Activated naive CD4-positive, alpha-beta T cell treated with anti-CD3 and anti-CD28 coated beads for 36 hours (primary cell): ENCODE measurements at places on chromosomes 4 and X.

- H3K4me1 ChIP-seq, result peaks cover 11% of the 10 kb centered on the region
- no peaks in the 10 kb centered on the region for H3K27me3 ChIP-seq
- no peak overlapping the region for H3K4me3 ChIP-seq
- H3K27ac ChIP-seq, result no peak overlapping the region
- no peak for DNase-seq
Measured at GRCh38 chr4:78689261-78689660, 86.9 kb upstream of the BMP2K start.

DNA sequence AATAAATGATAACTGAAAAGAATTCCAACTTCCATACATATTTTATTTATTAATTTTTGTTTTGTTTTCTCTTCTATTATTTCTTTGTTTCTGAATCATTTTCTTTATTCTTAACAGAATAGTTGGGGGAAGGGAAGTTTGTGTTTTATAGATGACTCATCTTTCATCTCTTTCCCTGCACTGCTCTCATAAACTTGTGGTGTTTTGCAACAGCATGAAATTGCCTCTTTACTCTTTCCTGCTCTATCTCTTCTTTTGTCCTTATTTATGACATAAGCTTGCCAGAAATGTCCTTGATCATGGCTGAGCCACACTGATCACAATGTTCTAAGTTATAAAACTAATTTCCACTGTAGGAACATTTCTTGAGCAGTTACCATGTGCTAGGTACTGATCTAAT, 22.3 kb downstream of the QRFPR start:
- H3K27ac ChIP-seq, result no peak overlapping the region
- no peak for DNase-seq
- no peaks in the 10 kb centered on the region for H3K4me1 ChIP-seq
- peaks cover 20% of the 10 kb centered on the region for H3K27me3 ChIP-seq
- H3K4me3 ChIP-seq, result no peak overlapping the region

DNA sequence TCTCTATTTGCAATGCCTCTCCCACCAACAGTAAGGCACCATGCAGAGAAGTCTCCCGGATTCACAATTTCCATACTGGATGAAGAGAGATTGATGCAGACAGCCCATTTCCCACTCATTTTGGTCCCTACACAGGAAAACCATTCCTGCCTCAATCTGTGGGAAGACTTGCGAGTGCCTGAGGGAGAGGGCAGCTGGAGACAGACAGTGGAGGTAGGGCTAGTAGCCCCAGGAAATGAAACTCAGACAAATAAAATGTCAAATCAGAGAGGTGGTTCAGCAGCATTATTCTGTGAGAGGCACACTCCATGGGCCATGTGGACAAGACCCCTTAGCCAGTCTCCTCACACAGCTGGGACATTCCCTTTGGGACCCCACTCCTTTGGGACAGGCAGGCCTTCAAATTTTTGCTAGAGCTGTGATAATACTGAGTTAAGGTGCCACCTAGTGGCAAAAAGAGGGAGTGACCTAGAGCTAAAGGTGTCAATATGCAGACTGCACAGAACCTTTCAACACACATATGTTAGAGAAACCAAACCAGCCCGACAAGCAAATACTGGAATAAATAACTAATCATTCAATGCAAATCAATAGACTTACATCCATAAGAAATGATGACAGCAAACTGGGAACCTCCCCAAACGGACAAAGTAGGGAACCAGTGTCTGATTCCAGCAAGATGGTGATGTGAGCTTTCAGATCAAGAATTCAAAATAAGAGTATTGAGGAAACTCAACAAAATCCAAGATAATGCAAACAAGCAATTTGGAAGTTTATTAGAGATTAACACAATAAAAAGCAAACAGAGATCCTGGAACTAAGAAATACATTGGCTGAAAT, 1865.3 kb upstream of the AGA start:
- no peaks in the 10 kb centered on the region for H3K4me1 ChIP-seq
- H3K4me3 ChIP-seq, result no peak overlapping the region
- H3K27ac ChIP-seq, result no peak overlapping the region
- H3K27me3 ChIP-seq, result no peaks in the 10 kb centered on the region
- no peaks in the 10 kb centered on the region for H3K36me3 ChIP-seq

DNA sequence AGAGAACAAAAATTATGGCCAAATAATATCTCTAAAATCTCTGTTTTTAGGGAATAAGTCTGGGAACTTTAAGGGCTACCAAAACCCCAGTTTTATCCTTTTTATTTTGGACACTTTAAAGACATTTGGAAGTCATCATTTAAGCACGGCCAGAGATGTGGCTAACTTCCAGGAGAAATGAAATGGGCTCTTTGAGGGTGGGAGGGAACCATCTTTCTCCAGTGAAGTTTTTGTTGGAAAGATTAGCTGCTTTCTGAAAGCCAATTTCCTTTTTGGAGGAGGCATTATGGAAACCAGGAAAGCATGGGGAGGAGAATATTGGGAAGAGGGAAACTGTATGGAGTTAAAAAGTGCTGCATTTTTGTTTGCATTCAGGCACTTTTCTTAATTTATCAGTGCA, 4.8 kb downstream of the VSIG1 start:
- H3K27ac ChIP-seq, result no peak overlapping the region
- H3K27me3 ChIP-seq, result no peaks in the 10 kb centered on the region
- no peaks in the 10 kb centered on the region for H3K36me3 ChIP-seq
- no peak for DNase-seq
- H3K4me1 ChIP-seq, result peaks cover 13% of the 10 kb centered on the region
- no peak overlapping the region for H3K4me3 ChIP-seq

DNA sequence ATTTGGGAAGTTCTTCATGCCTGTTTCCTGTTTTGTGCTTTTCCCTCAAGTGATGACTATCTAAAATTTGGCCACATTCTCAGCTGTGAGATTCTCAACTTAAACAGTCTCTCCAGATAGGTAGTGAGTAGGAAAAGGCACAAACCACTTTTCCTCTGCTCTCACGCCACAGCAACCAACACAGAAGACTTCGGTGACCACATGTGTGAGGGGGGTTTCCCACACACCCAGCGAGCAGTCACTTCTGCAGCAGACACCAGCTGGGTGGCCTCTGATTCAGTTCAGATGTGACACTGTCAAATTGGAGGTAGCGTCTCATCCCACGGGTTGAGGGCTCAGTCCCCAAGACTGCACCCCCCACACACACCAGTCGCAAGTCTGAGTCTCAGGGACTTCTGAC, 25.1 kb upstream of the CLDN34 start:
- peaks cover 12% of the 10 kb centered on the region for H3K27me3 ChIP-seq
- peaks cover 6% of the 10 kb centered on the region for H3K4me1 ChIP-seq
- no peak overlapping the region for H3K27ac ChIP-seq
- H3K36me3 ChIP-seq, result no peaks in the 10 kb centered on the region
- DNase-seq, result peak; percentile 69
- H3K4me3 ChIP-seq, result no peak overlapping the region

GRCh38 chrX:150411656-150412055, 48.5 kb downstream of the MAMLD1 start:
- DNase-seq, result no peak
- no peaks in the 10 kb centered on the region for H3K36me3 ChIP-seq

DNA sequence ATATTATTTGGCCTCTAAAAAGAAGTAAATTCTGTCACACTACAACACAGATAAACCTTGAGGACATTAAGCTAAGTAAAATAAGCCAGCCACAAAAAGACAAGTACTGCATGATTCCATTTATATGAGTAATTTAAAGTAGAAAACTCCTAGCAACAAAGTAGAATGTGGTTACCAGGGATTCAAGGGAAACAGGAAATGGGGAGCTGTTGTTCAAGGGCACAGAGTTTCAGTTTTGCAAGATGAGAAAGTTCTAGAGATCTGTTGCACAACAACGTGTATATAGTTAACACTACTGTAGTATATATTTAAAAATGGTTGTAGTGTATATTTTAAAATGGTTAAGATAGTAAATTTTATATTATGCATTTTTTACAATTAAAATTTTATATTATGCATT, 25.4 kb downstream of the SEC31A start:
- peaks cover 28% of the 10 kb centered on the region for H3K4me1 ChIP-seq
- no peak overlapping the region for H3K4me3 ChIP-seq
- H3K27me3 ChIP-seq, result no peaks in the 10 kb centered on the region
- H3K36me3 ChIP-seq, result peaks cover 34% of the 10 kb centered on the region

DNA sequence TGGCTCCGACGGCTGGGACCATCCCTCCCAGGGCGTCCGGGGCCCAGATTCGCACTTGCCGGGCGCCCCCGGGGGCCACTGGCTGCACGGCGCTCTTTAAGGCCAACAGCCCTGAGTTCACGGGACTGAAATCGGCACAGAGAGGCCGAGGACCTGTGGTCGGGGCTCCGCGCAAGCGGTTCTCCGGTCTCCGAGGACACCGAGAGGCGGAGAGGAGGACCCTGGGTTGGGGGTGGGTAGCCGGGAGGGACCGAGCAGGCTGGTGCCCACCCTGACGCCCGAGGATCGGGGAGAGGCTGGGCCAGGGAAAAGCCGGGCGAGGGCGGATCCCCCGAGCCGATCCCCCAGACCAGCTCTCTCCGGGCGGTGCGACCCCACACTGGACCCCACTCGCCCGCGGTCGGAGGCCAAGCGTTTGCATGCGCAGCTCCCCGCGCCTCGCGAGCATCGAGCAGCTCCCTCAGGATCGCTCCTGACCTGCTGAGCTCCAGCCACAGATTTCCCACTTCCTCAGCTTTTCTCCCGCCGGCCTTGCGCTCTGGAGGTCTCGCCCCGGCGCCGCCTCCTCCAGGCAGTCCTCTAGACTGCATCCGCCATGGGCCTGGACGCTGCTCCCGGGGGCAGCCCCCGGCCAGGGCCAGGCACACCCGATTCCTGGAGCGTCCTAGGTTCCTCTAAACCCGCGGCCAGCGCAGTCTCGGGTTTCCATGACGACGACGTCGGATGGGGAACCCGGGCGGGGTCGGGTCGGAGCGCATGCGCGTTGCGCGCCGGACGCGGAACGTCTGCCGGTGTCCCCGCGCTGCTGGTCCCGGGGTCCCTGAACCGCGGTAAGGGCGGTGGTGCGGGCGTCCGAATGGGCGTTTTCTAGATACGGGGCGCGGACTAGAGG, 17.6 kb upstream of the NAT8L start:
- H3K36me3 ChIP-seq, result no peaks in the 10 kb centered on the region
- peaks cover 4% of the 10 kb centered on the region for H3K4me1 ChIP-seq
- peaks cover 19% of the 10 kb centered on the region for H3K27me3 ChIP-seq
- peak; percentile 88 for DNase-seq

- DNase-seq, result no peak
- H3K4me1 ChIP-seq, result no peaks in the 10 kb centered on the region
- peaks cover 7% of the 10 kb centered on the region for H3K27me3 ChIP-seq
- no peak overlapping the region for H3K4me3 ChIP-seq
- H3K36me3 ChIP-seq, result no peaks in the 10 kb centered on the region
Measured at GRCh38 chr4:70544279-70544868, 26.0 kb downstream of the AMTN start.

DNA sequence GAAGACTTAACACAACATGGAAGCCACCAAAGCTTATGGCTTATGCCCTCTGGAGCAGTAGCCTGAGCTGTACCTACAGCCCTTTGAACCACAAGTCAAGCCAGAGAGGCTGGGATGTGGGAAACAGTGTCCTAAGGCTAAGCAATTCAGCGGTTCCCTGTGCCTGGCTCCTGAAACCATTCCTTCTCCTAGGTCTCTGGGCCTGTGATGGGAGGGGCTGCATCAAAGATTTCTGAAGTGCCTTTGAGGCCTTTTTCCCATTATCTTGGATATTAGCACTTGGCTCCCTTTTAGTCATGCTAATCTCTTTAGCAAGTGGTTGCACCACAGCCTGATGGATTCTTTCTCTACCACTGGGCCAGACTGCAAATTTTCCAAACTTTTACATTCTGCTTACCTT, 140.5 kb upstream of the NUDT10 start:
- H3K4me1 ChIP-seq, result no peaks in the 10 kb centered on the region
- H3K4me3 ChIP-seq, result no peak overlapping the region

GRCh38 chr4:111187108-111187507, 564.2 kb upstream of the PITX2 start:
- no peaks in the 10 kb centered on the region for H3K36me3 ChIP-seq
- H3K4me3 ChIP-seq, result no peak overlapping the region

DNA sequence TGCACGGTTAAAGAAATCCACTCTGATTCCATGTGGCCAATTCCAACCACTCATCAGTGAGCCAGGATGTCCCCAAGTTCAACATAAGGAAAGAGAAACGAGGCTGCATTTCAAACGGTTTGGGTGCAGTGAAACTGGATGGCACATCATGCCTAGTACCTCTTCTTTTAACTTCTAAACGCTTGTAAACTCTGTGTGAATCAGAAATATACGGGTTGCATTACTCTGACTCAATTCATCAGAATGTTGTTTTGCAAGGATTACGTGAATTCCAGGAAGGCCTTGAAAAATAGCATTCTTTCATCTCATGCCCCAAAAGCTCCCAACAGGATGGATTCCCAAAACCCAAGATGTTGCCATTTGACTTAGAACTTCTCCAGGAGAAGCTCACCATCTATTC, 270.4 kb downstream of the LDB2 start:
- no peak for DNase-seq
- no peak overlapping the region for H3K4me3 ChIP-seq
- no peak overlapping the region for H3K27ac ChIP-seq
- H3K27me3 ChIP-seq, result no peaks in the 10 kb centered on the region

- H3K27me3 ChIP-seq, result no peaks in the 10 kb centered on the region
- H3K4me1 ChIP-seq, result peaks cover 37% of the 10 kb centered on the region
- no peak for DNase-seq
- H3K36me3 ChIP-seq, result no peaks in the 10 kb centered on the region
Measured at GRCh38 chrX:107823456-107823855, 2.2 kb upstream of the MID2 start.

GRCh38 chr4:88409206-88409605, 30.6 kb downstream of the HERC6 start:
- peaks cover 11% of the 10 kb centered on the region for H3K36me3 ChIP-seq
- H3K27me3 ChIP-seq, result no peaks in the 10 kb centered on the region
- no peak overlapping the region for H3K27ac ChIP-seq
- H3K4me3 ChIP-seq, result no peak overlapping the region
- peaks cover 1% of the 10 kb centered on the region for H3K4me1 ChIP-seq

DNA sequence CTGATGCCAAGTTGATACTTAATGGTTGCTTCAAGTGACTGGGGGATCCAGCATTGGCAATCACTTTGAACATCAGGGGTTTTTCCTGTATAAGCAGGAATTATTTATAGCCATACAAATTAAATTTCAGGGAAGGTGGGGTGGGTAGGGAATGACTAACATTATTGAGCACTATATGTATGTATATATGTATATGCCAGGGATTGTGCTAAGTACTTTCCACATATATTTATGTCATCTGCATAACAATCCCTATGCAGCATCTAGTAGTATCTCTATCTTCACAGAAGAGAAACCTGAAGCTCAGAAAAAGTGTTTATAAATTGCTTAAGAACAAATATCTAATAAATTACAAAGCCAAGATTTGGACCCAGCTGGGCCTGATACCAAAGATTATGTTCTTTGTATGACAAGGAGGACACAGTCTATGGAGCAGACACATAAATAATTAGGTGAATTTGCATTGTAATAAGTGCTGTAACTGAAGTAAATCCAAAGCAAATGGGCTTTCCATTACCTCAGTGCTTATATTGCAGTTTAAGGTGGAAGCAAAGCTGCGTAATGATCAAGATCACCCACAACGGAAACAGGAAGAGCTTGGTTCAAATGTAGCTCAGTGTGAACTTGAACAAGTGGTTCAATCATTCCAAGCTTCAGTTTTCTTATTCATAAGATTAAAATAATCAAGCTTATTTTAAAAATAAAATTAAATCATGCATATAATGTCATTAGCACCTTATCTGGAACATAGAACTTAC, 18.9 kb upstream of the RASGEF1B start:
- peaks cover 54% of the 10 kb centered on the region for H3K4me1 ChIP-seq
- no peaks in the 10 kb centered on the region for H3K27me3 ChIP-seq
- peaks cover 12% of the 10 kb centered on the region for H3K36me3 ChIP-seq
- H3K4me3 ChIP-seq, result no peak overlapping the region
